Glomerular endothelial cell (primary cell): ENCODE measurements at places on chromosomes 6 and 20.

GRCh38 chr6:114064862-114065261, 93.9 kb upstream of the HDAC2 start:
- no peak for DNase-seq

GRCh38 chr6:211871-212497, 80.3 kb upstream of the DUSP22 start:
- DNase-seq, result no peak

GRCh38 chr20:4951299-4951698, 50.0 kb downstream of the SLC23A2 start:
- peak; percentile 83 for DNase-seq

GRCh38 chr6:137497721-137498463, 3.7 kb upstream of the OLIG3 start:
- DNase-seq, result no peak

GRCh38 chr6:55543633-55544309, 35.2 kb downstream of the HMGCLL1 start:
- DNase-seq, result no peak

GRCh38 chr6:4363656-4364055, 228.3 kb upstream of the ECI2 start:
- no peak for DNase-seq

DNA sequence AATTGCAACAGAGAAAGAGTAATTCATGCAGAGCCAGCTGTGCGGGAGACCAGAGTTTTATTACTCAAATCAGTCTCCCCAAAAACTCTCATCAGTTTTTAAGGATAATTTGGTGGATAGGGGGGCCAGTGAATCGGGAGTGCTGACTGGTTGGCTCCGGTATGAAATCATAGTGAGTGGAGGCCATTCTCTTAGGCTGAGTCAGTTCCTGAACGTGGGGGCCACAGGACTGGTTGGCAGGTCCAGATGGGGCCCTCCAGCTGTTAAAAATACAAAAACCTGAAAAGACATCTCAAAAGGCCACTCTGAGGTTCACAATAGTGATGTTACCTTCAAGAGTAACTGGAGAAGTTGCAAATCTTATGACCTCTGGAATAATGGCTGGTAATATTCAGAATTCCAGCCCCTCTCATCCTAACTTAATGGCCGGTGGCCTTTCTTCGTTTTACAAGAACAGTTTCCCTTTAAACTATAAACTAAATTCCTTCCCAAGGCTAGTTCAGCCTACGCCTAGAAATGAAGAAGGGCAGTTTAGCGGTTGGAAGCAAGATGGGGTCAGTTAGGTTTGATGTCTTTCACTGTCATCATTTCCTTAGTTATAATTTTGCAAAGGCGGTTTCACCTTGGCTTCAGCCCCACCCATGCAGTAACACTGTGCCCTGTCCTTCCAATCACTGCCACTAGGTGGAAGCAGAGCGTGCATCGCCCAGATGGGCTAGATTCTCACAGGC, 6.8 kb upstream of the MICA start:
- peak; percentile 51 for DNase-seq

- DNase-seq, result no peak
Observed at GRCh38 chr6:36674942-36675341, 3.6 kb upstream of the CDKN1A start.

GRCh38 chr6:145258122-145258521, 477.2 kb downstream of the EPM2A start:
- DNase-seq, result no peak

DNA sequence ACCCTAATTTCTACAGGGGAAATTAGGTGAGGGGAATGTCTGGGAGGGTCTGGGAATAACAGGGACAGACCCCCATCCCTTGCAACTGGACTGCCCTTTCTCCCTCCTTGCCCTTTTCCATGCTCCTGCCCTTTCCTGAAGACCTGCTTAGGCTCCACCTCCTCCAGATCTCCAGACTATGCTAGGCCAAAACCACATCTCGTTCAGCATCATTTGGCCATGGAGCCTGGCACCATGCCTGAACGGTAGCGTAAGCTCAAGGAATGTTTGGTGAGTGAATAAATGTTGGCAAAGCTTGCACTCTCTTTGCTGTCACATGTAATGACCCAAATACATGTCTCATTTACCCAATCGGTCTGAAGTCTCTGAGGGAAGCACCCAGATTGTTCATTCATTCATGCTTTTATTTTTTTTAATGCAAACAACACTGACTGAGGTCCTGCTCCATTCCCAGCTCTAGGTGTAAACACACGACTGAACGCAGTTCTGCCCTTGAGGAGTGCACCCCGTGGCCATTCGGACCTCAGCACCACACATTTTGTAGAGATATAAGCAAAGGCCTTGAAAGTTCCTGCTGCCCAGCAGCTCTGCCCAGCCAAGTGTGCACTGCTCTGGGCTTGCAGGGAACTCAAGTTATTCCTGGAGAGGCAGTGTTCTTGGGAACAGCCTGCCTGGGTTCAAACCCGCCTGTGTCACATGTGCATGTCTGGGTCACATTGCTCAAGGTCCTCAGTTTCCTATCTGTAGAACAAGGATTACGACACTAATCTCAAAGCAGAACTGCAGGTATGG, 1.1 kb upstream of the GRM4 start:
- no peak for DNase-seq

GRCh38 chr6:104887350-104887749, 27.6 kb upstream of the HACE1 start:
- DNase-seq, result peak; percentile 10
